ENCODE measurements at places on chromosomes 3 and 15. TPM values are rescaled to one million over a fixed set of nuclear protein-coding genes. Genes with fewer than 3 reads are reported as not detected.

The TMEM115 gene
- total RNA-seq, result 21.6 TPM

DNA sequence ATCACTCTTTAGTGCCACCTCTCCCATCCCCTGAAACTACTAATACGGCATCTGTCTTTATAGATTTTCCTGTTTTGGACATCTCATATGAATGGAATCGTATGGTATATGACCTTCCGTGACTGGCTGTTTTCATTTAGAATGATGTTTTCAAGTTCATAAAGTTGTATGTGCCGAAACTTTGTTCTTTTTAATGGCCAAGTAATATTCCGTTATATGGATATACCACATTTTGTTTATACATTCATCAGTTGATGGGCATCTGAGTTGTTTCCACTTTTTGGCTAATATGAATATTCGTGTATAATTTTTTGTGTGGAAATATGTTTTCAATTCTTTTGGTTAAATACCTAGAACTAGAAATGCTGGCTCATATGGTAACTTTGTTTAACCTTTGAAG, 49.5 kb downstream of the PIAS1 start:
- no peak overlapping the region for H3K27ac ChIP-seq
- no peak overlapping the region for H3K4me3 ChIP-seq
- no peaks in the 10 kb centered on the region for H3K4me1 ChIP-seq
- peaks cover 3% of the 10 kb centered on the region for H3K36me3 ChIP-seq
- H3K27me3 ChIP-seq, result no peaks in the 10 kb centered on the region

DNA sequence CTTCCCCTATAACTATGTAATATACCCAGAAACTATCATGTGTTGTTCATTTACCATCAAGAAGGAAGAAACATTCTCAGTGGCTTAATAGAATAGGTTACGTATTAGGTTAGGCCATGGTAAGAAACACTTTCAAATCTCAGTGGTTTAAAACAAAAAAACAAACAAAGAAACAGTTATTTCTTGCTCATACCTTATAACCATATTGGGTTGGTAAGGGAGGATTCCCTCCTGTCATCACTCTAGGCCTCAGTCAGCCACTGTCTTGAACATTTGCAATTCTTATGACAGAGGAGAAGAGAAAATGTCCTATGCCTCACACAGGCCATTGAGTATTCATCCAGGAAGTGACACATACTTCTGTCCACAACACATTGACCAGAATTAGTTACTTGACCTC, 727.7 kb upstream of the NECTIN3 start:
- no peak overlapping the region for H3K4me3 ChIP-seq
- DNase-seq, result no peak
- H3K4me1 ChIP-seq, result no peaks in the 10 kb centered on the region
- no peaks in the 10 kb centered on the region for H3K27me3 ChIP-seq
- no peak overlapping the region for H3K27ac ChIP-seq

DNA sequence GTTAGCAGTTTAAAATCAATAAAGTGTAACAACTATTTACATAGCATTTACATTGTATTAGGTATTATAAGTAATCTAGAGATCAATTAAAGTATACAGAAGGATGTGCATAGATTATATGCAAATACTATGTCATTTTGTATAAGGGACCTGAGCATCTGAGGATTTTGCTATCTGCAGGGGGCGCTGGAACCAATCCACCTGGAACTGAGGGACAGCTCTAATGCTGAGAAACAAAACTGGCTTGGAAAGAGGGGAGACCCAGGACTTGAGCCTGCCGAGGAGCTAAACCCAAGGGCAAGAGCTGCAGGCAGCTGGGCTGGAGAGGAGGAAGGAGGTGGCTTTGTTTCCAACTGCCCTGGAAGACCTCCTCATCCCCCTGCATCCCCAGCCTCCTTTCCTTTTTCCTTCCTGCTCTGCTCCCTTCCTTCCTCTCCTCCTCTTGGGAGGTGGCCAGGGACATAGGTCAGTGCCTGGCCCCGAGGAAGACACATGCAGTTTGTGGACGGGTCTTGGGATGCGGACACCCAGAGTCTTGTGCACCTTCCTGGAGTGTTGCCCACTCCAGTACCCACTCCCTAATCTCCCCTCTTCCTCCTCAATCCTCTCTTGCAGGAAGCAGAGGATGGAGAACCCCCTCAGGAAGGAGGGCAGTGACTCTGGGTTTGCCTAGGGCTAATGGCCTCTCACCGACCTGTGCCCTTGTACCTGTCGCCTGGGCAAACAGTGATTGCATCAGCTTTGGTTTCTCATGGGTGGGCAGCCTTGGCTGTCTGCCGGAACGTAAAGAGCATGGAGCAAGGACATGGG, 825 bp upstream of the RTP3 start:
- no peak overlapping the region for H3K27ac ChIP-seq
- H3K27me3 ChIP-seq, result no peaks in the 10 kb centered on the region
- peak; percentile 17 for DNase-seq
- H3K4me3 ChIP-seq, result no peak overlapping the region

GRCh38 chr3:130656627-130657026, 90.0 kb downstream of the PIK3R4 start:
- H3K4me3 ChIP-seq, result no peak overlapping the region
- no peaks in the 10 kb centered on the region for H3K4me1 ChIP-seq
- no peaks in the 10 kb centered on the region for H3K27me3 ChIP-seq
- no peak overlapping the region for H3K27ac ChIP-seq
- H3K36me3 ChIP-seq, result peaks cover 12% of the 10 kb centered on the region

GRCh38 chr15:31339558-31339895, 12.9 kb downstream of the KLF13 start:
- peaks cover 94% of the 10 kb centered on the region for H3K4me1 ChIP-seq
- no peak overlapping the region for H3K4me3 ChIP-seq
- peak overlapping the region; percentile 33 for H3K27ac ChIP-seq

Data from spinal cord (tissue), 10 donors.